ENCODE measurements at places on chromosomes 1 and 21.

DNA sequence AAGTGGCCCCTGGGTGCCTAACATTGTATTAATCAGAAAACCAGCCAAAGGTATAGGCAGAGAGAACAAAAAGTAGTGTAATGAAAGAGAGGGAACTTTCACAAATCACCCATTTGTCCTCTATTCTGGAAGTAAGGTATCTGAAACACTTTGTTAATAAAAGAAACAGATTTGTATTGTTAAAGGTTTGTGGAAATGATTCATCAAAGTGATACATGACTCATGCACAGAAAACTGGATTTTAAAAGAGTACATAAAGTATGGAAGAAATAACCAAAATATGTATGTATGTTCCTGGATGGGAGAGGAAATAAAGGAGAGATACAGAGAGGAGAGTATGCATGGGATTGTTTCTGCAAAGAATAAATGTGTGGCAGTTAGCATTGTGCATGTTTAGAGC lies 126.8 kb downstream of the RGS21 start:
- no peak for DNase-seq
- H3K4me1 ChIP-seq, result no peaks in the 10 kb centered on the region
- no peaks in the 10 kb centered on the region for H3K27me3 ChIP-seq
- H3K36me3 ChIP-seq, result no peaks in the 10 kb centered on the region

GRCh38 chr1:195580988-195581387 lies 1027.3 kb downstream of the KCNT2 start:
- DNase-seq, result no peak
- no peaks in the 10 kb centered on the region for H3K27me3 ChIP-seq
- no peaks in the 10 kb centered on the region for H3K36me3 ChIP-seq

- no peak for DNase-seq
- H3K27me3 ChIP-seq, result no peaks in the 10 kb centered on the region
- H3K4me3 ChIP-seq, result no peak overlapping the region
- H3K36me3 ChIP-seq, result peaks cover 43% of the 10 kb centered on the region
Observed at GRCh38 chr1:12287869-12288268, 58.0 kb downstream of the VPS13D start.

DNA sequence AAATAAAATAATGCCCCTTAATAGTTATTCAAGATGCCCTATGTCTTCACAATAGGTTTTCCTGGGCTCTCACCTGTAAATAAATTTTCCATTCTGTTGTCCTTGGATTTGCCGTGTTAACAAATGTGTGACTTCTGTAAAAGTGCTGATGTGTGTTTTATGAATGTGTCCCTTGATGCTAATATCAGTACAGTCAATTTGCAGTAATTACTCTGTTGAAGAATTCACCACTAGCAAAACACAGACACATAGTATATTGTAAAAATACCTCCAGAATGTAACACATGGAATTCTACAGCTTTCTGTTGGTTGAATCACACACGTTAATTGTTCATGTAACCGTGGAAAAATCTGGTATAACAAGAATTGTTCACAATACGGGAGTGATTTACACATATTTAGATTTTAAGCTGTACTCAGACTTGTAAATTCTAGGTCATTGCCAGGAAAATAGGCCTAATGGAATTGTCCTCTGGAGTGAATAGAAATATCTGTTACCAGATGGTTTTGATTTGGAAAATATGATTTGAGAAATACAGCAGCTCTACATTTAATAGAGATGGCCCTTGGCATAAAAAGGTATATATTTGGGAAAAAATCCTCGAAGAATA lies 36.7 kb upstream of the KCNK2 start:
- H3K27ac ChIP-seq, result no peak overlapping the region
- H3K4me3 ChIP-seq, result no peak overlapping the region
- no peaks in the 10 kb centered on the region for H3K36me3 ChIP-seq
- no peaks in the 10 kb centered on the region for H3K27me3 ChIP-seq
- no peaks in the 10 kb centered on the region for H3K4me1 ChIP-seq

- DNase-seq, result no peak
- peaks cover 35% of the 10 kb centered on the region for H3K4me1 ChIP-seq
- H3K4me3 ChIP-seq, result peak overlapping the region; percentile 53
- no peaks in the 10 kb centered on the region for H3K36me3 ChIP-seq
Observed at GRCh38 chr1:924656-925560, 1.2 kb downstream of the SAMD11 start.

- H3K4me3 ChIP-seq, result no peak overlapping the region
- no peaks in the 10 kb centered on the region for H3K36me3 ChIP-seq
- no peak overlapping the region for H3K27ac ChIP-seq
Observed at GRCh38 chr1:243725075-243725474, 125.0 kb downstream of the AKT3 start.

DNA sequence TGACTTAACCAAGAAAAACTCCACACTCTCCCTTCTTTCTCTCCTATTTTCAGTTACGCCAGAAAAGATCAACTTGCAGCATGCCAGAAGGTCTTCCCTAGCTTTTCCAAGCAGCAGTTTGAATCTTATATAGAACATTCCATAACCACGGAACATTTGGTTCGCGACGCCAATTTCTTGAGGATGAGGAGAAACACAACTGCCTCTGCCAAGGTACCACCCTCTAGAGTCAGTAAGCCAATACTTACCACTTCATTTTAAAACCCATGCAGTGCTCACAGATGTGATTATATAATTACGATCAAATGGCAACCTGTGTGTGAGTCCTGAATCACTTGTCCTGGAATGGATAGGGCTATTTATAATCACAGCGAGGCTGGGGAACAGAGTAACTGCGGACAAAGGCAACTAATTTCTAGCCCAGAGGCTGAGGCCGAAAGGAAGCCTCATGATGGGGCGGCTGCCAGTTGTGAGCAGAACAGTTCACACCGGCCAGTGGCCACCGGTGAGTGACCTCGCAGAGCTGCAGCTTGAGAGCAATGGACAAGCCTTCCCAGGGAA lies 43.2 kb upstream of the BACE2 start:
- H3K36me3 ChIP-seq, result no peaks in the 10 kb centered on the region
- no peak overlapping the region for H3K27ac ChIP-seq
- no peaks in the 10 kb centered on the region for H3K27me3 ChIP-seq

GRCh38 chr21:26281506-26281905 lies 110.9 kb upstream of the APP start:
- no peaks in the 10 kb centered on the region for H3K4me1 ChIP-seq
- H3K36me3 ChIP-seq, result no peaks in the 10 kb centered on the region
- no peak overlapping the region for H3K27ac ChIP-seq

DNA sequence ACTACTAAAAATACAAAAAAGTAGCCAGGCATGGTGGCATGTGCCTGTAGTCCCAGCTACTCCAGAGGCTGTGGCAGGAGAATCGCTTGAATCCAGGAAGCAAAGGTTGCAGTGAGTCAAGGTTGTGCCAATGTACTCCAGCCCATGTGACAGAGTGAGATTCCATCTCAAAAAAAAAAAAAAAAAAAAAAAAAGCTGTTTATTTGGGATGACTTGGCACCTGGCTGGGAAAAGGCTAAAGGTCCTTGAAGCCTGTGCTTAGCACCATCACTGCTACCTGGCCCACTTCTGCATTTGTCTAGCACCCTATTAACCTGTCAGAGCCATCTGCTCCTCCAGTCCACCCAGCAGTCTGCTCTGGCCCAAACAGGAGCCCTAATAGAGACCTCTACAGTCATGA lies 25.0 kb downstream of the PRDX6 start:
- H3K27me3 ChIP-seq, result no peaks in the 10 kb centered on the region
- H3K27ac ChIP-seq, result no peak overlapping the region
- no peaks in the 10 kb centered on the region for H3K36me3 ChIP-seq
- H3K4me1 ChIP-seq, result no peaks in the 10 kb centered on the region
- DNase-seq, result no peak

DNA sequence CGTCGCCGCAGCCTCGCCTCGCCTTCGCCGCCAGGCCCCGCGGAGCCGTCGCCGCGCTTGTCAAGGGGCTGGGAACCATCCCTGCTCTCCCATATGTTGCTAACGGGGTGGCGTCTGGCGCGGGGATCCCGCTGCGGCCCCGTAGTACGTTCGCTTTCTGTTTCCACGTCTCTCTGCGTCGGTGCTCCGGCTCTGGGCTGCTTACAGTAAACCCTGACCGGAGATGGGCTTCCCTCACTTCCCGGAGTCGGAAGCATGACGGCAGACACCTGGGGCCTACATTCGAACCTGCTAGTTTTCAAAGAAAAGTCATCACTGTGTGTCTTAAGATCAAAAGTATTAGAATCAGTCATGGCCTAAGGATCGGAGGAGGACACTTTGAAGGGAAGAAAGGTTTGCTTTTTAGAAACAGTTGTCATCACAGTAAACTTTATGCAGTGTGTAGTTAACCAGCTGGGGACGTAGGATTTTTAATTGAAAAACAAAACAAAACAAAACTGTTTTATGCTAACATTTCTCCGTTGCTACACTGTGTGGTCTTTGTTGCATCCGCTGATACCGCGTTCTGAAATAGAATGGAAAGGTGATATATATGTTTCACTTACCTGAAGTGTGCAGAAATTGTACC lies 69.0 kb downstream of the SLC35A3 start:
- peak; percentile 57 for DNase-seq
- H3K4me3 ChIP-seq, result peak overlapping the region; percentile 92
- no peaks in the 10 kb centered on the region for H3K27me3 ChIP-seq
- peaks cover 15% of the 10 kb centered on the region for H3K4me1 ChIP-seq
- H3K27ac ChIP-seq, result peak overlapping the region; percentile 97

All from effector memory CD4-positive, alpha-beta T cell (primary cell).